Left lobe of liver (tissue), 2 donors: ENCODE measurements at places on chromosomes 6 and 20.

DNA sequence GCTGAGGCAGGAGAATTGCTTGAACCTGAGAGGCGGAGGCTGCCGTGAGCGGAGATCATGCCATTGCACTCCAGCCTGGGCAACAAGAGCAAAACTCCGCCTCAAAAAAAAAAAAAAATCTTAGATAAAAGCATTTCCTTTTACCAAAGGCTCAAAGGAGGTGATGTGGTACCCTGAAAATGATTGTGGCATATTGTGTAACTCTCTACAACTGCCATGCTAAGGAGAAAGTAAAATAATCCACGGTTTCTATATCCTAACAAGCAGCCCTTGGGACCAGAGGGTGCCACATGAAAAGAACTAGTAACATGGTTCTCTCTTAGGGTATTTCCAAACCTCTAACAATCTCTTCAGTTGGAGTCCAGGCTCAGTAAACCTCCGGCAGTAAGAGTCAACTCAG lies 38.8 kb upstream of the SLA2 start:
- no peak for DNase-seq

- DNase-seq: no peak
These were observed 1.3 kb downstream of the GUCA1B start for GRCh38 chr6:42193491-42193894.

DNA sequence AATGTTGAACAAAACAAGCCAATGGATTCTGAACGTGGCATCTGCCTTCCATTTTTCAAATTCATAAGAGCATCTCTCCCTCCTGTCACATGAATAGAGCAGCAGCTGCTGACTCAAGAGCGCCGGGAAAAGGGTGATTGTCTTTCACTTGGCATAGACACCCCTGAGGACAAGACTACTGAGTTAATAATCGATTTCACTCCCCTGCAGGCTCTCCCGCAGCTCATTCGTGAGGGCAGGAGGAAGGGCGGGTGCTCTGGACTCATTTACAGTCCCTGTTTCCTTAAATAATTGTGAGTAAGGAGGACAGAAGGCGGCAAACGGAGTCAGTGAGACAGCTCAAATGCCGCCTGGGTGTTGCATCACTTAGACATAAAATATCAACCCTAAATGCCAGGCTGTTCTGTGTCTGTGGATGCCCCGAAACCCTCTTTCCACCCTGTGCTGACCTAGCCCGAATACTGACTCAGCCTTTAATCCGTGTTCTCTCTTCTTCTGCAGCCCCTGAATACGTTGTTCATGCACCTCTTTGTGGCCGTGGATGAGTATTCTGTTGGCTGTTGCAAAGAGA lies 21.6 kb downstream of the CFAP61 start:
- no peak for DNase-seq

GRCh38 chr6:28719275-28719940 lies 193.7 kb downstream of the GPX5 start:
- DNase-seq: no peak
